ENCODE measurements at places on chromosomes 12 and 14.

- DNase-seq = peak; percentile 28
Measured at GRCh38 chr14:93536945-93537344, 106.2 kb downstream of the UNC79 start.

DNA sequence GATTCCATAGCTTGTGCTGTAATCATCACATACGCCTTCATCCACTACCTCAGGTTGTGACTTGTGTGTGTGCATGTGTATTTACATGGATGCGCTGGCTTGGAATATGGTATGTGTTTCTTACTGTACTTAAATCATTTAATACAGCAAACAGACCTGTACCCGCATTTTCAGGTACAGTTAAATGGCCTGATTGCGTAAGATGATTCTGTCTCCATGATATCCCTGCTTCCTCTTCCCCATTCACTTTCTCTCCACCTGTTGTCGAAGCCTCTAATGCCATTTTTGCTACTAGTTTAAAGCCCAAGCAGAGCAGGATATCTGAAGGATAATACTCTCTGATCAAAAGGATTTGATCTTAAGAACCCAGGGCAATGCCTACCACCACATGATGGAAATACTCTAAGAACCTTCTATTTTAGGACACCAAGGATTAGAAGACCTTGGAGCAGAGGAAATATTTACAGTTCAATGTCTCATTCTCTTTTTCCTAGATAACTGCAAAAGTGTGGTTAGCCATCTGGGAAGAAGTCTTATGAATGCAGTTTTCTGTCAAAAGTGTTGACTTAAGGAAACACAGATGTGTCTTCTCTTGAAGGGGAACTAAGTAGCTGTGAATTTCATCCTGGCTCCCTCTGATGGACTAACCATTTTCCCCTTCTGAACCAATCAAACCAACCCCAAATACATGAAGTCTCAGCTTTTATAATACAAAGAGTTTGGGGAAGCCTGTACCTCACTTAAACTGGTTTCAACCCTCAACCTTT is 78.7 kb downstream of the HELB start:
- DNase-seq = no peak

DNA sequence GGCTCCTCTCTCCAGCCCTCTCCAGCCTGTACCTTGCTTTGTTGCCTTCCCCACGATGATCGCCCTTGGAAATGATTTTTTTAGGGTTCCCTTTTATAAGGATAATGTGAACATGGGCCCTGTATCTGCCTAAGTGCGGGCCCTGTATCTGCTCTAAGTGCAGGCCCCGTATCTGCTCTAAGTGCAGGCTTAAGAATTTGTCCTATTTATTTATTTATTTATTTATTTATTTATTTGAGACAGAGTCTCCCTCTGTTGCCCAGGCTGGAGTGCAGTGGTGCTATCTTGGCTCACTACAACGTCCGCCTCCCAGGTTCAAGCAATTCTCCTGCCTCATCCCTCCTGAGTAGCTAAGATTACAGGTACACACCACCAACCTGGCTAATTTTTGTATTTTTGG is 22.5 kb downstream of the GALNT16 start:
- no peak for DNase-seq

- no peak for DNase-seq
Measured at GRCh38 chr14:45972416-45972815, 679.2 kb downstream of the RPL10L start.

- DNase-seq = no peak
Measured at GRCh38 chr14:103281496-103282231, 52.4 kb upstream of the EIF5 start.
